ENCODE measurements at places on chromosomes 11 and 22.

GRCh38 chr11:45374653-45375059 is 88.5 kb upstream of the SYT13 start:
- DNase-seq: no peak

DNA sequence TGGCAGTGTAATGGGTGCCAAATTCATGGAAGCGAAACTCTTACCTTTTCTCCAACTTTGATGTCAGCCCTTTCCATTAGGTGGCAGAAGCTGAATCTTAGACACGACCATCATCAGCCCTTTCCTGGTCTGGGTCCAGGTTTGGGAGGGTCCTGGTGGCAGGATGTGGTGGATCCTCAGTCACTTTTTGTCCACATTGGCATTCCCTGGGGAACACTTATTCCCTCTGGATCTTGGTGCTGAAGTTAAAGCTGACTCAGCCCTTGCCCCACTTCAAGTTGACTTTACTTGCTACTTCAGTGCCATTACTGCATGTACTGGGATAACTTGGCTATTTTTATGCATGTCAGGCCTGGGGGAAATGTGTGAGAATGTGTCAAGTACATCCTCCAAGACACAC is 16.6 kb upstream of the NTM start:
- DNase-seq: no peak

DNA sequence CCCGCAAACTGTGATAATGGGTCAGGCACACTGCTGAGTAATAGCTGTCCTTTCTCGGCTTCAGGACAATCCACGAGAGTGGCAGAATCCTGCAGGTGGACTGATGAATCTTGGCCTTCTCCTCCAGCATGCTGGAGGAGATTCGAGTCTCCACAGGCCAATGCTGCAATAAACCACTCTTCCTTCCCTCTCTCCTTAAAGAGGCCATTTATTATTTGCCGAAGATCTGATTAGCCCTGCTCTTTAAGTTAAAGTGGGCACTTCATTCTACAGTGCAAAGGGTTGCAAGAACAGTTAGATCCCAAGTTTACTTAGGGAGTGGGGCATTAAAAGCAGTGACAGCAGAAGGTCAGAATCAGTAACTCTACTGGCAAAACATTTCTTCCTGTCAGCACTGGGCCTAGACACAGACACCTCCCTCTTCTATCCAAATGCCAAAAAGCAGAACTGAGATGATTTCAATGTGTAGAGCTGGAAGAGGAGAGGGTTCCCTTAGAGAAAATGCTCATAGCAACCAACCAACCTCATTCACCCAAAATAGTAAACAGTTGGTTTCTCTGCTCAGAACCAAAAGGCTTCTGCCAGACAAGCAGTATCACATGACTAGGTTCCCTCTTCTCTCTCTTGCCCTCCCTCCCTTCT is 121.7 kb downstream of the SGSM3 start:
- peak; percentile 25 for DNase-seq

DNA sequence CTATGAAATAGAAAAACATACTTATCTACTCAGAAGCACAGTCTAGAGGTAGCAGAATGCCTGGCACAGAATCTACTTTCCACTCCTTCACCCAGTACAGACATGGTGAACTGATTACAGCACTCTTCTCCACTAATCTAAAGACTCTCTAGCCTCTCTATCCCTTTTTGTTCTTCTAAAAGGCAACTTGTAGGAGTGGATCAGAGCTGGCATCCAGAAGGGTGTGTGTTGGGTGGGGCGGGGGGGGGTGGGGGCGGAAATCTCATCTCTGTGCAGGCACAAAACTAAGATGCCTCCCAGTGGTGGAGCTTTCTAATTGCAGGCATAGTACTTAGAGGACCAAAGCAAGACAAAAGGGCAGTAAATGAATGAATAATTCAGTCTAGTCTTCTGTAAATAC is 11.5 kb upstream of the EMID1 start:
- DNase-seq: no peak

DNA sequence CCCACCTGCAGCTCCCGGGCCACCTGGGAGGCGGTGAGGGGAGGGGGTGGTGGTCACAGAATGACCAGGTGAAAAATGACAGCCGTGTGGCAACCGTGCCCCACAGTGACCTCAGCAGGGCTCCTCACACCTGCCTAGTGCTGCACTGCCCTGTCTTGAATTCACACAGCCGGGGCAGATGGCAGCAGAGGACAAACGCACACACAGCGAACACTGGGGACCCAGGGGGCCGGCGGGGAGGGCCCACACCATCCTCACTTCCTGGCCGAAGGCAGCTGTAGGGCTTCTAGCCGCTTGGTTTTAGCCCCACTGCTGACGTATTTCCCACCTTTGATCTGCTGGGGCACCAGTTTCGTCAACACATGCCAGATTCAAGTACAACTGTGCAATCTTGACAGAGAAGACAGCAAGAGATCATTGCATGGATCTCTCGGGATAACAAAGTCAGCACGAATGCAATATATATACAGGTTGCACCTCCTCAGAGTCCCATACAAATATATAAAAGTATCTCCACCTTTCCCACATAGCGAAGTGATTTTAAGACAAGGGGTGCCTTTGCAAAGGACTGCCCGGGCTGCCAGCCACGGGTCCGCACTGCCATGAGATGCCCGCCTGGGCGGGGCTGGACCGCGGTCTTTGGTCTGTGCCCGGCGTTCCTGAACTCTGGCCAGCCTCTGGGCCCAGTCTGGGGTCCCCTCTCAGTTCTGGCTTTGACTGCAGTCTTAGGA is 26.9 kb downstream of the TRMU start:
- DNase-seq: no peak

GRCh38 chr11:12936200-12936599 is 72.9 kb upstream of the RASSF10 start:
- no peak for DNase-seq

DNA sequence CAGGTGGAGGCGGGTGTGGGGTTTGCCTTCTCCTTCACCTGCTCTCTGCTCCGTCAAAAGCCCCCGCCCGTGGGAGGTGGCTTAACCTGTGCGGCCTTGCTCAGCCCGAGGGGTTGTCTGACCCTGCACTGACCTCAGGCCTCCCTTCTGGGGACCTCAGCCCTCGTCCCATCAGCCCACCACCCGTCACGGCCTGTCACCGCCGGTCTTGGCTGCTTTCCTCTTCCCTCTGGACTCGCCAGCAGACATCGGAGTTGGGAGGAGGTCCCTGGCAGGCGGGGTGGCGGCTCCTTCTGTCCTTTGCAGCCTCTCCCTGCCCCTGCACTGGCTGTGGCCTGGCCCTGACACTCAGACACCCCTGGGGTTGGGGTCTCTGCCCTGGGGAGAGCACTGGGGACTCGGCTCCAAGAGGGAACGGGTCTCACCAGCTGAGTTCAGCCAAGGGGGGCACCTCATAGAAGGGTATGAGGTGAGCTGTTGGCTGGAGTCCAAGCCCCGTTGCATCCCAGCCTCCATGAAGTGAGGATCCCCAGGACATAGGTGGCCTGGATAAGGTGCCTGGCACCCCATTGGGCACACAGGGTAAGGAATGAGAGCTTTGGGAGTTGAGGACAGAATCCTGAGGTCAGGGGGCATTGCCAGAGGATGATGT is 999.6 kb downstream of the BRD1 start:
- DNase-seq: no peak

- DNase-seq: no peak
Measured at GRCh38 chr11:30312243-30312642, 10.7 kb upstream of the ARL14EP start.

DNA sequence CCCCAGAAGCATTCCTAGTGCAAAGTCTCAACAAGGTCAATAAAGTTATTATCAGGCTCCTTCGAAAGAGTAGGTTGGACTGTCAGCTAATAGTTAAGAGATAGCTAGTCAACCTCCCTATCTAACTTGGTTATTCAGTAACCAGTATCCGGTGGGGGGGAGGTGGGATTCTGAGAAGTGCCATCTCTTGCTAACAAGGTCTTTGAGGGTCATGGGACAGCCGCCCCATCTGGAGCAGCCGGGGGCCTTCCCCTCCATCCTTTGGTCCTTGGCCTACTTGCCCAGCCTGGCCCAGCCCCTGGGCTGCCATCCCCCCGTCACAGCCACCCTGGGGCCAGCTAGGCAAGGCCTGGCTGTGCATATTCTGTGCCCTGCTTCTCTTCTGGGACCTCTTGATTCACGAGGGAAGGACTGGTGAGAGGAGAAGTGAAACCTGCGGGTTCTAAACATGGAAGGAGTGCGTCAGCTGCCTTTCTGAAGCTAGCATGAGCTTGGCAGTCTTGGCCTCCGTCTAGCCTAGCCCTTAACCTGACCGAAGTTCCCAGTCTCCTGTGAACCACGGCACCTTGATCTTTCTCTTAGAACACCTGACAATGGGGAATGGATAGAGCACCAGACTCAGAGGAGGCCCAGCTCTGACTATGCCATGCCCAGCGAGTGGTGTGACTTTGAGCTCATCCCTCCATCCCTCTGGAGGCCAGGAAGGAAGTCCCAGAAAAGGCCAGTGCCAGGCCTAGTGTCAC is 9.3 kb downstream of the SLC37A2 start:
- no peak for DNase-seq

DNA sequence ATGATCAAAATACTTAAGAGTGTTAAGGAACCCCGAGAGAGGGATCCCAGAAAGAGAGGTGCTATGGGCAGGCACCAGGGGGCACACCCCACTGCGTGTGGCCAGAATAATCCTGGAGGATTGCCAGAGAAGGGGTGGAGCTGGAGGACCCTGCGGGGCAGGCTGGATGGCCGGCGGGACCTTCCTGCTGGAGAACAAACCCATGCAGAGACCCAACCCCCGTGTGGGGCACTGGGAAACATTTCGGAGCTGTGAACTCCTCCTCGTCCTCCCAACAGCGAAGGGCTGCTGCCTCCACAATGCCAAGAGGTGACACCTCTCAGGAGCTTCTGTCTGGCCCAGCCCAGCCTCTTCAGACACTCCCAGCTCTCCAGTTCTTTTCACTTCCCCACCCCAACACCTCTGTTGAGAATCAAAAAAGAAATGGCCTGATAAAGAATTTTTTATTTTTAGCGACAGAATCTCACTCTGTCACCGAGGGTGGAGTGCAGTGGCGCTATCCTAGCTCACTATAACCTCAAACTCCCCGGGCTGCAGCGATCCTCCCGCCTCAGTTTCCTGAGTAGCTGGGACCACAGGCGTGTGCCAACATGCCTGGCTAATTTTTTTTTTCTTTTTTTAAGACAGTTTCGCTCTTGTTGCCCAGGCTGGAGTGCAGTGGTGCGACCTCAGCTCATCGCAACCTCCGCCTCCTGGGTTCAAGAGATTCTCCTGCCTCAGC is 25.6 kb downstream of the RHOD start:
- no peak for DNase-seq

GRCh38 chr22:48379371-48379770 is 1448.3 kb downstream of the BRD1 start:
- no peak for DNase-seq

DNA sequence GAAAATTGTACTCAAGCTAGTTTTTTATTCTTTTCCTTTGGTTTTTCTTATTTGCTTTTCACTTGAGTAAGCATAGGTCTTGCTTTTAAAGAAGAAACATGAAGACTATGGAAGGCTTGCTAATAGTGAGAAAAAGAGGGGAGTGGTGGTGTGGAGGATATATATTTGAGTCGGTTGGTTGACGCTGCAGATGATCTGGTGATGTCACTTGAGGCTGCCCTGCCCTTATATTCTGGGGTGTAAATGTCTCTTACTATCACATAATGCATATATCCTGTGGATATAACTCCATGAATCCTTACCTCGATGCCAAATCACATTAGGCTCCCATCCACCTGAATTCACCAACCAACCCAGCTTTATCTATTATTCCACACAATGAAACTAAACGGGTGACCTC is 2.9 kb downstream of the GRIA4 start:
- no peak for DNase-seq

DNA sequence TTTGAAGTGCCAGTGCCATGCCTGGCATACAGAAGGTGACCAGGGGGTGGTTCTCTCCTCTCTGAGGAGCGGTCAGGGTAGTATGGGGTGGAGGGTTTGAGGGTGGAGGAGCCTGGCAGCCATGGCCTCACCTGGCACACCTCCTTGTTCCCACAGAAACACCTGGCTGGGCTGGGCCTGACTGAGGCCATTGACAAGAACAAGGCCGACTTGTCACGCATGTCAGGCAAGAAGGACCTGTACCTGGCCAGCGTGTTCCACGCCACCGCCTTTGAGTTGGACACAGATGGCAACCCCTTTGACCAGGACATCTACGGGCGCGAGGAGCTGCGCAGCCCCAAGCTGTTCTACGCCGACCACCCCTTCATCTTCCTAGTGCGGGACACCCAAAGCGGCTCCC is 9.6 kb downstream of the SERPINH1 start:
- DNase-seq: no peak

DNA sequence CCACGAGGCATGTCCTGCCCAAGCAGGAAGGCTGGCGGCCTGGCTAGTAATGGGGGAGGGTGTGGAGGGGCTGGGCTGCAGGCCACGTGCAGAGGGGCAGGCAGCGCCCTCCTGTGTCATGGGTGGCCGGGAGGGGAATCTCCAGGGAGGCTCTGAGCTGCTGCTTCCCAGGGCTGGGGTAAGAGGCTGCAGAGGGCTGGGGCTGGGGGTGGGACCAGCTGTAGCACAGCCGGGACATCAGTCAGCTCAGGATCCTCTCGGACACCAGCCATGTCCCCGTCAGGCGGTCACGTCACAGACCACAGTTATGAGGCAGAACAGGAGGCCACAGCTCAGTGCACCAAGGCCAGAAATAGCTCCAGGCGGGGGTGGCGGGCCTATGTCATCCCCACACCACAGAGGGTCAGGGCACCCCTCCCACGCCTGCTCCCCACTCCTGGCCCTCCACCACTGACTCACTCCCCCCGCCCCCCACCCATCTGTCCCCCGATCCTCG is 21.1 kb downstream of the RTN4R start:
- peak; percentile 79 for DNase-seq

- peak; percentile 99 for DNase-seq
Measured at GRCh38 chr11:57499413-57499982, 16.0 kb downstream of the SLC43A1 start.

- DNase-seq: no peak
Measured at GRCh38 chr22:36776722-36777121, 803 bp upstream of the IFT27 start.

- DNase-seq: no peak
Measured at GRCh38 chr22:39534092-39534506, 1.6 kb upstream of the RPS19BP1 start.

- no peak for DNase-seq
Measured at GRCh38 chr11:9858218-9858617, 194.3 kb downstream of the SWAP70 start.

GRCh38 chr11:18229501-18229900 is 7.1 kb downstream of the SAA4 start:
- no peak for DNase-seq

DNA sequence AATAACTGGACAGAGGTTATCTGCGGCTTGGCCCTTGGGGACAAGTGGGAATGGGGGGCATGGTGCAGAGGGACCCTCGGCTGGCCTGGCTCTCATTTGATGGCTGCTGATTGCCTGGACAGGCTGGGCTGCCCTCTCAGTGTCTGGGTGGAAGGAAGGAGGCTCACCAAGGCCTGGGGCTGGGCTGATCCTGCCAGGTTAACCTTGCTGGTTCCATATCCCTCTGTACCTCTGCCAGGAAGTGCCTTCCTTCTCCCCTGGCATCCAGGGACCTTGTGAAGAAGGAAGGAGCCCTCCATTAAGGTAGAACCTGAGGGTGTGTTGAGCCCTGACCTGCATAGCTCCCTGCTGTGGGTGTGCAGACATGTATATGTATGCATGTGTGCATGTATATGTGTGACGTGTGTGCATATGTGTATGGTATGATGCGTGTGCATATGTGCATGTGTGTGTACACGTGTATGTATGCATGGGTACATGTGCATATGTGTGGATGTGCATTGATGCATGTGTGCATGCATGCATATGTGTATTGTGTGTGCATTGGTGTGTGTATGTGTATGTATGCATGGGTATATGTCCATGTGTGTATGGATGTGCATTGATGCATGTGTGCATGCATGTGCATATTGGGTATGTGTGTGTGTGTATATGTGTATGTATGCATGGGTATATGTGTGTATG is 433.9 kb downstream of the TBC1D22A start:
- no peak for DNase-seq

Measured in AG08396 (cell line).